ENCODE measurements at places on chromosomes 7 and 10.

DNA sequence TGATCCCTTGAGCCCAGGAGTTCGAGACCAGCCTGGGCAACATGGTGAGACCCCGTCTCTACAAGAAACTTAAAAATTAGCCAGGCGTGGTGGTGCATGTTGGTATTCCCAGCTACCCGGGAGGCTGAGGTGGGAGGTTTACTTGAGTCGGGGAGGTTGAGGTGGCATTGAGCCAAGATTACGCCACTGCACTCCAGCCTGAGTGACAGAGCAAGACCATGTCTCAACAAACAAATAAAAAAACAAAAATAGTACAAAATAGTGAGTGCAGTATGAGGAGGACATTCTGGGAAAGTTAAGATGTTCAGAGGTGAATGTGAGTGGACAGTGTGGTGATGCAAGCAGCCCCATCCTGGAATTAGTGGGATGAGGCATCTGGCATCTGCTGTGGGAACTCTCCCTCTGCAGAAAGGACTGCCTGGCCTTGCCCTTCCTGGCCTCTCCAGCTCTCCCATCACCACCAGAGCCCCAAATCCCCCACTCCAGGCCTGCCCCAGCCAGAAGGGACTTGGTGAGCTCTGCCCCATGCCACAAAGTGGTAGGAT is 96.6 kb upstream of the PARD3 start:
- no peak for DNase-seq

DNA sequence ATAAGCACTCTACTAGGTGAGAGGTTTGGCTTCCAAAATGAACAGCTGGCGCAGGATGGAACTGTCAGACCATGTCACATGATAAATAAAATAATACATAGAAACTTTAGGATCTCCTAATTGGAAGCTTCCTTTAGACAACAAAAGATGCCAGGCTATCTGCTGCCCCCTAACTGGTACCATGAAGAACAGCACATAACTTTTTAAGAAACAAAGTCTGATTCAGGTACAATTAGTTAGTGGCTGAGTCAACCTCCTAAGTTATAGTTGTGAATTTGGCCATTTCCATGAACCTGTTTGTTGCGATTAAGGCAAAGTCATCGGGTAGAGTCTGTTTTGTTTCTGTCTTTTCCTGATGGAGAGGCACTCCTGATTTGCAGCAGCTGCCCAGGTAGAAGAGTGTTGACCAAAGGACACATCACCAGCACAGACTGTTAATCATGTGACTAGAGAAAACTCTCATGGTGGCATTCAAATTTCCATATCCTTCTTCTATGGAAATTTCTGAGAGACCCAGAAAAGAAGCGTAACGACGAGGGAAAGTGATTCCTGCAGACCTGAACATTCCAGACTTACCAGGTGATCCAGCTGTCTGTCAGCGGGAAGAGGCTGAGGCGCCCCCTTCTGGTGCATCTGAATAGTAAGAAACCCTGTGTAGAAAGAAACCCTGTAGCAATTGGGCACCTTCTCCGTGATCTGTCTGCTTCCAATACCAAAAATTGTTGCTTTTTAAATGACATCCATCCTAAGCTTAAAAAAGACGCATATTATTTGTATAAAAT is 8.6 kb upstream of the INHBA start:
- no peak for DNase-seq

DNA sequence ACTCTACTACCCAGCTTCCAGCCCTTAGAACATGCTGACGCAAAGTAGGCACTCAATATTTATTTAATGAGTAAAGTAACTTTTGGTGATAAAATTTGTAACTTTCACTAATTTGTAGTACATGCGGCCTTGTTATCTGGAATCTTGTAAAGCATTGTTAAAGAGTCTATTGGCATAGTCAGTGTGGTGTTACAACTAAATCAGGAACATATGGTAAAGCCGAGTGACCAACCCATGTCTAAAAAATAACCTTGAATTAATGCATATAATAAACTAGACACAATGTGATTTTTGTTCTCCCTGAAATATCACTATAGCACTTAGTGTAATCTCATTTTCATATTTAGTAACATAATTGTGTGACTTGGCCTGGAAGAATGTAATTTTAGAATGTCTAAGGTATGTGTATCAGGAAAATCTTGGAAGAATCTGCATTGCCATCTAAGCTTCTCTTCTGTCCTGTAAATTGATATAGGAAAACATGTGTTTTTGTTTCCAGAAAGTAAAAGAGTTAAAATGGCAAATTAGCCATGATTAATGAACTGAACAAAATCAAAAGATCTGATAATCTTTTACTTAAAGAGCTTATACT is 256.7 kb upstream of the GNAI1 start:
- DNase-seq: no peak

DNA sequence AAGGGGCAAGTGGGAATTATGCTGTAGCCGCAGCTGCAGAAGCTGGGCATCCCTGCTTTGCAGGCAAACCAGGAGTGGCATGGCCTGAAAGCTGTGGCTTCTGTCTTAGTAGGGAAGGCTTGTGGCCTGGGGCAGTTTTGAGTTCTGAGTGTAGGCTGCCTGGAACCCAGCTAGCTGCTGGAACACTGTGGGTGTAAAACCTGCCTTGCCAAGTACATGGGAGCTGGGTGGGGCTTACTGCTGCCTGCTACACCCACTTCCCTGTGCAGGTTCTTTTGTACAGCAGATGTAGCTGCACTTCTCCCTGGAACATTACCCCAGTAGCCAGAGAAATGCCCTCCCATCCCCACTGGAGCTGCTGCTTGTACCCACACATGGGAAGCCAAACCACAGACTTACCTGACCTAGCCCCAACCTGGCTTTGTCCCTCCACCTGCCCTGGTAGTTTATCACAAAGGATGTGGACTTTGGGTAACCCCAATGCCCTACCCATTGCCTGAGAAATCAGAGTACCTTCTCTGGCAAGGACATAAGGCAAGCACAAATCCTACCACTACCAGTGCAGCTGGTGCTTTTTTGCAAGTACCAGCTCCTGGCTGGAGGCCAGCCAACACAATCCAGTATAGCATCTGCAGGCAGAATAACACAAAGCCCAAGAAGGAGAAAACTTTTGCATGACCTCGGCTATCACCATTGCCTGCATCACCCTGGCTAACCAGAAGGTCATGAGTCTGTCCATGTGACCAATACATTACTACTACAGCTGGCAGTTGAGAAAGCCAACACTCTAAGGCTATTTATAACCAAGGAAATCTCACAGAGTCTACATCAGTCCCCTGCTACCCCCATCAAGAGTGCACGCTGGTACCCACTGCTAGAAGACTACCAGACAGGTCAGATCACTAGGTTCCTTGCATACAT is 26.5 kb upstream of the PPP1R3A start:
- no peak for DNase-seq

DNA sequence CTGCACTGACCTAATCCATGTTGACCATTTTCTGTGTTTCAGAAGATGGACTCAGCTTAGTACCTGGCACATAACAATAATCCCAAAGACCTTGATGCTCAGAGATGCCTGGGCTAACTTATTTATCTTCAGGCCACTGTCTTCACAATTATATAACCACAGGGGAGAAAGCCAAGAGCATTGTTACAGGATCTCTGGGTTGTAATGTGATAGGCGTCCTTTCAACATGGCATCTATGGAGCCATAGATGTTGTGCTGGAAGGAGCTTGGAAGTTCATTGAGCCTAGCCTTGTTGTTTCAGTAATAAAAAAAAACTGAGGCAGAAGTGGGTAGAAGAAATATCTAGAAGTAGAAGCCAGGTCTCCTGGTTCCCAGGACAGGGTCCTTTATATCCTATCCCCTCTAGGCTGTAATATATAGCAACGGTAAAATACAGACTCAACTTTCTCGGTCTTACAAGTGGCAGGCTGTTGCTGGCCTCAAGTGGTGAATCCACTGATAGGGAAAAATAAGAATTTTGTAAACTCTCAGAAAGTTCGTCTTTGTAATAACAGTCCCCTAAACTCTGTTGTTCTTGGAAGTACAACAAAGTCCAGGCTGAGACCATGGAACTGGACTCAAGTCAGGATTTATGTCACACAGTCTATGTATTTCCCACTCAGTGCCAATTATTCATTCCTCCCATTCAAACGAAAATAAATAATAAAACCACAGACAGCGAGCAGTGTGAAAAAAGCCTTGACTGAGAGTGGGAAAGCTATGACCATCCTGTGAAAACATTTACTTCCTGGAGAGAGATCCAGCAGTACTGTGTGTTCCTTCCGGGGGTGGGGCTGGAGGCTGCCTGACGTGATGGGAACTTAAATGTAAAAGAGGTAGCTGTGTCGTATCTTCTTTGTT is 277.6 kb downstream of the REEP3 start:
- no peak for DNase-seq

GRCh38 chr10:32963096-32963495 is 5.1 kb upstream of the ITGB1 start:
- no peak for DNase-seq

GRCh38 chr7:132380059-132380458 is 196.2 kb downstream of the PLXNA4 start:
- no peak for DNase-seq

DNA sequence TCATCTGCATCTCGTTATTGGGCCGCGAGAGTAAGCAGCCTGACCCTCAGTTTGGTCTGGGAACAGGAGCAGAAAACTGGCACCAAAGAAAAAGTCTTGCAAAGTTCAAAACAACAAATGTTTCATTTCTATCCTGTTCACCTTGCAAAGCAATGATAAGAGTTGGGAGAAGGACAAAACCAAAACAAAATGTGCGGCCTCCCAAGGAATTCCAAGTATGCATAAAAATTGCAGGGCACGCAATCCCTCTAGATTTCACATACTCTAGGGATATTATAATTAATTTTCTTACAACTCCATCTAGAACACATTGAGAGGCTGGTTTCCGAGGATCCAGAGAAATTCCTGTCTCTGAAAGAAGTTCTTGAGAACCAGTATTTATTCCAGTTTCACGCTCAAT is 20.1 kb downstream of the CHUK start:
- no peak for DNase-seq

DNA sequence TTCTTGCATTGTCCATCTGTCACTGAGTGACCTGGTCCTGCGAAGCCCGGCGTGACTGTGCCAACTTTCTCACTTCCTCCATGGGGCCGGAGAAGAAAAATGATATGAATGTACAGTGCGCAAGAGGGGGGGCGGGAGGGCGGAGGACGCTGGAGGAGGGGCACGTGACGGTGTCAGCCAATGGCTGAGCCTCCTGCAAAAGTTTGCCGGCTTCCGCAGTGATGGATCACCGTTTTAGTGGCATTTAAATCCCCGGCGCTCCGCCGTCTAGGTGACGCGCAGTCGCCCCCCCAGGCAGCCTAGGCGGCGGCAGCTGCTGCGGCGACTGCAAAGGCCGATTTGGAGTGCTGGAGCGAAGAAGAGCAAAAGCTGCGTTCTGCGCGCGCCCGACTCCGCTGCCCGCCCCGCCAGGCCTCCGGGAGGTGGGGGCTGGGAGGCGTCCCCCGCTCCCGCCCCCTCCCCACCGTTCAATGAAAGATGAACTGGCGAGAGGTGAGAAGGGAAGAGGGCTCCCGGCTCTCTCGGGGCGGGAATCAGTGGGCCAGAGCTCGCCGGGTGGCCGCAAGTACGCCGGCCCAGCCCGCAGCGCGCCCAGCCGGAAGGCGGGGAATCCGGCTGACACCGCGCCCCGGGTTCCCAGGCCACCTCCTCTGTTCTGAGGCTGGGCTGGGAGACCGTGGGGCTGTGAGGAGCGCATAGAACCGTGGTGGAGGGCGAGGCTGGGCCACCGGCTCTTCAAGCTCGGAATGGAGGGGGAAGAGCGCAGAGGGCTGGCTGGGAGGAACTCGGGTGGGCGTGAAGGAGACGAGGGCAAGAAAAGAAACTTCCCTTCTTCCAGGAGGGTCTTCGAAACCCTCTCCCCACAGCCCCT is at the start of gene HOXA1:
Gene HOXA1 (minus strand): TSS at position 104 of the 871 bp plus-strand sequence. CDS start 88 bp downstream, at position 16.
- peak; percentile 60 for DNase-seq

- DNase-seq: peak; percentile 81
Observed at GRCh38 chr10:71725998-71726579, 6.5 kb upstream of the C10orf105 start.

Measured in stimulated activated CD8-positive, alpha-beta memory T cell treated with anti-CD3 and anti-CD28 coated beads, Interleukin-15, amount 100 ng/mL, for 48 hours (primary cell).